ENCODE measurements at places on chromosomes 11 and 22. TPM values are rescaled to one million over a fixed set of nuclear protein-coding genes. Genes with fewer than 3 reads are reported as not detected.

The CCDC81 gene
- 1.3 TPM for total RNA-seq

DNA sequence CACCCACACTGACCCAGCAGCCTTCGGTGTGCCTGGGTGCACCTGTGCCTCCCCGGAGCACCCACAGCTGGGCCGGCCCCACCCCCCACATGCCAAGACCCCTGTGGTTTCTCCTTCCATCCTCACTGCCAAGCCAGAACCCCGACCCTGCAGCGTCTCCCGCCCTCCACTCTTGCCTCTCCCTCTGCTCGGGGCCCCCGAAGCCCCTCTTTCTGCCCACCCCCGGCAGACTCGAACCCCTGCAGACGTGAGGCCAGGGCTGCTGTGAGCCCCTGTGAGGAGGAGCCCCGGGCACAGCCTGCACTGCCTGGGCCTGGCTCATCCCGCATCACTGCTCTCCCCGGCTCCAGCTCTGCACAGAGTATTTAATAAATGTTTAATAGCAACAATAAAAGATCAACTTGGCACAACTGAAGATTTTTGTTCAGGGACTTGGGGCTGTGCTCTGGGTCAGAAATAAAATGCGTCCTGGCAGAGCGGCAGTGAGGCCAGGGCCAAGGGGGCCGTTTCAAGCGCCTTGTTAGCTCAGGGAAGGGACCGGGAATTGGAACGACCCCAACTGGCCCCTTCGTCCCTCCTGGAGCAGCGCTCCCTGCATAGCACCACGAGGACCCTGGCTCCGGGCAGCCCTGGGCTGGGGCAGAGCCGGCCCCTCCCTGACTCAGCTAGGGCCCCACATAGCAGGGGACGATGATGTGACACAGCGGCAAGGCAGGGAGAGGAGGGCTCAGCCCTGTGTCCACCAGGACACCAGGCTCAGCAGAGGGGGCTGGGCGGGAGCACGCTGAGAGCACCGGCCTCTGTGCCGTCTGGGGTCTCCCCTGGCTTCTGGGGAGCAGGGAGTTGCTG is 520.8 kb downstream of the BRD1 start:
- H3K27me3 ChIP-seq = peaks cover 10% of the 10 kb centered on the region
- no peak overlapping the region for H3K27ac ChIP-seq
- H3K4me1 ChIP-seq = no peaks in the 10 kb centered on the region
- no peak overlapping the region for H3K4me3 ChIP-seq
- DNase-seq = no peak
- no peaks in the 10 kb centered on the region for H3K36me3 ChIP-seq

GRCh38 chr22:33504941-33505625 is 415.2 kb downstream of the LARGE1 start:
- no peaks in the 10 kb centered on the region for H3K36me3 ChIP-seq
- H3K4me3 ChIP-seq = no peak overlapping the region
- no peaks in the 10 kb centered on the region for H3K4me1 ChIP-seq
- H3K27me3 ChIP-seq = no peaks in the 10 kb centered on the region
- no peak overlapping the region for H3K27ac ChIP-seq
- DNase-seq = no peak

DNA sequence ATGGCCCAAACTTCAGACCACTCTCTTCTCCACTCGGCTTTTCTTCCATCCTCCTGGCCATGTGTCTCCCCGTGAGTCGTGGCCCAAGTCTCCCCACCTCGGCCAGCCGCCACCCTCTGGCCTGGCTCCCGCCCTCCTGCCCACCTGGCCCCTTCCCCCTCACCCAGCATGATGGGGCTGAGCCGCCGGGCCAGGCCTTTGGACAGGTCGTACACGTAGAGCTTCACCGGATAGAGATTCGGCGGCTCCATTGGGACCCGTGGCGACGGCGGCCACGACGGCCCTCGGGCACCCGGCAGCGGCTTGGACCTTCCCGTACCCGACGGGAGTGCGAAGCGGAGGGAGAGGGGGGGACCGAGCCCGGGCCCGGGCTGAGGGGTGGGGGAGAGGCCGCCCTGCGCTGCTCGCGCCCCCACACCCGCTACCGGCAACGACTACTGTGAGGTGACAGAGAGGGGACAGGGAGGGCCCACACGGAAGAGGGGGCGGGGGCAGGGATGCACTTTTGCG is at the start of gene DESI1:
Gene DESI1, minus strand, starts transcription at position 455 of the 510 bp plus-strand sequence. Its CDS starts 204 bp downstream, at position 251.
- peaks cover 29% of the 10 kb centered on the region for H3K36me3 ChIP-seq
- H3K4me1 ChIP-seq = peaks cover 51% of the 10 kb centered on the region
- DNase-seq = no peak
- peak within 1 kb of the TSS; percentile 93 for H3K4me3 ChIP-seq

DNA sequence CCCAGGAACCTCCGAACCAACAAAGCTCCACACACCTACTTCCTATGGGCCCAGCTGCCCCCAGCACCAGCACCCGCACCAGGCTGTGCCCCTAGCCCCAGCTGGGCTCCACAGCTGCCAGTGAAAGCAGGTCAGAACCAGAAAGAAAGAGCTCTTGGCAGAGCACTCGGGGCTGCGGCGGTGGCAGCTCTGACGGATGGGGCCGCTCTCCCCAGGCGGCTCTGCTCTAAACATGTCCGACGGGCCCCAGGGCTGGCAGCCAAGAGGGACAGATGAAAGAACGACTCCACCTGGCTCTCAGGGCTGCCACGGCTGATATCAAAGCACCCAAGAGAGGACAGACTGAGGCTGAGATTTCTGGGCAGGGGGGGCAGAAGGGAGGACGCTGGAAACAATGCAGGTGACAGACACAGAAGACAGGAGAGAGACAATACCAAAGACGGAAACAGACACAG is 25.7 kb downstream of the LRFN4 start:
- H3K27me3 ChIP-seq = no peaks in the 10 kb centered on the region
- no peak overlapping the region for H3K27ac ChIP-seq
- no peak overlapping the region for H3K4me3 ChIP-seq
- peaks cover 15% of the 10 kb centered on the region for H3K4me1 ChIP-seq
- no peak for DNase-seq
- H3K36me3 ChIP-seq = no peaks in the 10 kb centered on the region

DNA sequence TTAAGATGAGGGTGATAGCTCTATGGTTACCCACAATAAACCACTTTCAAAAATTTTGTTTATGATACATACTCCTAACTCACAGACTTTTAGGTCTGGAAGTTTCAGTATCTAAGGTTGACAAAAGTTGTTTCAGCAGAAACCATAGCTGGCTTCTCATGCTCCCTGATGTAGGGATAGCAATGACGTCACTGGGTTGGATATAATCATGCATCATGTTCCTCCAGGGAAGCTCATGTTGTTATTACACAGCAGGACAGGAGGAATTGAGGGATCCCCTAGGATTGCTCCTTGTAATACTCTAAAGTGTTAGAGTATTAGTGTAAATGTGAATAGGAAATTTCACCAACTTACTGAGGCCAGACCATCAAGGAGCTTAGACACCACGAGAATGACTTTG is 23.6 kb downstream of the APOL3 start:
- peaks cover 16% of the 10 kb centered on the region for H3K36me3 ChIP-seq
- H3K27ac ChIP-seq = no peak overlapping the region
- H3K27me3 ChIP-seq = peaks cover under 1% of the 10 kb centered on the region
- peaks cover 12% of the 10 kb centered on the region for H3K4me1 ChIP-seq

Data from activated T-helper 1 cell treated with anti-CD3 and anti-CD28 coated beads, Interleukin-12 subunit alpha, Interleukin-12 subunit beta, Interleukin-2, Interleukin-4 antibody, amounts not matched to agents 30 ng/mL and 10 ng/mL and 1 ng/mL, durations not matched to agents 14 hours and 24 hours and 36 hours (primary cell).